Activated CD8-positive, alpha-beta memory T cell treated with anti-CD3 and anti-CD28 coated beads for 4 hours (primary cell): ENCODE measurements at places on chromosomes 6 and 20.

DNA sequence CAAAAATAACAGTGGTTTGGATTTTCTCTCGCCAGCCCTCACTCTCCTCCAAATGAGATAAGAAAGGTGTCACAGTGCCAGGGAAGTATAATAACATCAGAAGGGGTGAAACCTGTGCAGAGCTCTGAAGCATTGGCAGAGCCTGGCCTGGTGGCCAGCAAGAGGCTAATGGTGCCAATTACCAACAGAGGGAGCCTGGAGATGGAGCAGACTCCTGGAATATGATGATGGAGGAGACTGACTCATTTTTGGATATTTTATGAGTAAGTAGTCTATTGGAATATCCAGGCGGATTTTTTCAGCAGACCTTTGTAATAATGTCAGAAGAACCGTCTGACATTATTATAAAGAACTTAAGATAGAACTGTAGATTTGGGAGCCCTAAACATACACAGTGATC, 442.6 kb upstream of the MARCKS start:
- DNase-seq = no peak

DNA sequence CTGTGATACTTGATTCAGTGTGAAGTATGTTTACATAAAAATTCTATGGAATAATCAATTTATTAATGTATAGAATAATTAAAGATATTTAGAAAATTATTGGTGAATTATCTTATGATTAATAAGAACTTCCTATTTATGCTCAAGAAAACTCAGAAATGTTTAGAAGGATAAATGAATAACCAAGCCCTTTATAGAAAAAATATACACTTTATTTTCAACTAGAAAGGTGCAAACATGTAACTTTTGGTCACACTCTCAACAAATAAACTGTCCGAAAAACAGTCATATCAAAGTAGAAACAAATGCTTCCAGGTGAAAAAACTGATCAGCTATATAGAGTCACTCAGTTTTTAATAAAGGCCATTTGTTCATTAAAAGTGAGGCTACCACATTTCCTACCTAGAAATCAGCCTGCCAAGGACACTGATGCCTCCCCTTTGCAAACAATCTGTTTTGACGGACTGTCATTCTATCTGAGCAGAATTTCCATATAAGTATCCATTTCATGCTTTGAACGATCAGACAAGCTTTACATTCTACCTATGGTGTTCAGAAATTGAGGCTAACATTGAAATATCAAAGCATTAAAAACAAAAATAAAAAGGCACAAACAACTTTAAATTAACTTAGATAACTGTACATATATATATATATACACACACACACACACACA, 3.0 kb downstream of the CCN2 start:
- DNase-seq = no peak

- DNase-seq = no peak
Observed at GRCh38 chr6:85236636-85237035, 213.2 kb upstream of the NT5E start.

DNA sequence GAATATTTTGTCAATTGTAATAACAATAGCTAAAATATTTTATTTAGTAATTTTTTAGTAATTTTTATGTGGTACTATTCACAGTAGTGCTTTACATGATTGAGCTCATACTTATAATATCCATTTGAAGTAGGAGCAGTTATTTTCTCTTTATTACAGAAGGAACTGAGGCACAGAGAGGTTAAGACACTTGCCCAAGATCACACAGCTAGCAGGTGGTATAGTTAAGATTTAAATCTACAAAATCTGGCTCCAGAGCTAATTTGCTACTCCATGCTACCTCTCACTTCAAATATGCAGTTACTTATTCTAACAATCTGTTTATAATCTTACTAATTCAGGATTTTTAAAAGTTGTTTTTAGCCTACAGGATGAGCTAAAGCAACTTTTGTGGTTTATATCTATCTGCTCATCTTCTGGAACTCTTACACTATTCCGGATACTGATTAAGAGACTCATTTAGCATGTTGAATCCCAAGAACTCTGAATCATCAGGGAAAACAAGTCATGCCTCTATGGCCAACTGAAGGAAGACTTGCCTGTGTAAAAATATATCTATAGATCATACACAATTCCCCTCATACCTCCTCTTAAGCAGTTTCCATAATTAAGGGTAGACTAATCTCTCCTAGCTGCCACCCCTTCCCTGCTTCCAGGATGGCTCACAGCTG, 324.2 kb downstream of the UBE3D start:
- no peak for DNase-seq

DNA sequence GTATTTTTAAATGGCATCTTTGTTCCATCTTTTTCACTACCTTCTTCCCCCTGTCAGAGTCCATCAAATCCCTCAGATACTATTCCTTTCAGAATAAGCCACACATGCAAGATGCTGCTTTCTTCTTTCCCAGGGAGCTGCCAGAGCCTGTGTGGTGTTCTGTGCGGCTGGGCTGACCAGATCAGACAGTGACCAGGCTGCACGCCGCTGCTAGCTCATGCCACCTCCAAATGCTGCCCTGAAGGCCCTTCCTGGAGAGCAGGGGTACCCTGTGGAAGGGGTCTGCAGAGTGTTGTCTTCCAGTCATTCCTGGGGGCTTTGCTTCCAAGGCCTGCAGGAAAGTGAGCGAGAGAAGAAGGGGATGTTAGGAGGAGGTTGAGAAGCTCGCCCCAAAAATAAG, 179.1 kb upstream of the SUPT3H start:
- no peak for DNase-seq
